Astrocyte of the spinal cord (primary cell): ENCODE measurements at places on chromosomes 2 and 18.
A peak's percentile ranks its signal among the peaks of the same experiment; 100 is the strongest.

- peak; percentile 49 for DNase-seq
These were observed 56.7 kb upstream of the EPB41L3 start for GRCh38 chr18:5600378-5601071.

- DNase-seq = no peak
These were observed 25.4 kb upstream of the RHOB start for GRCh38 chr2:20421336-20421987.

GRCh38 chr2:174492963-174493431 is 6.2 kb upstream of the GPR155 start:
- no peak for DNase-seq

- no peak for DNase-seq
These were observed 37.9 kb downstream of the MTERF4 start for GRCh38 chr2:241064008-241064801.

DNA sequence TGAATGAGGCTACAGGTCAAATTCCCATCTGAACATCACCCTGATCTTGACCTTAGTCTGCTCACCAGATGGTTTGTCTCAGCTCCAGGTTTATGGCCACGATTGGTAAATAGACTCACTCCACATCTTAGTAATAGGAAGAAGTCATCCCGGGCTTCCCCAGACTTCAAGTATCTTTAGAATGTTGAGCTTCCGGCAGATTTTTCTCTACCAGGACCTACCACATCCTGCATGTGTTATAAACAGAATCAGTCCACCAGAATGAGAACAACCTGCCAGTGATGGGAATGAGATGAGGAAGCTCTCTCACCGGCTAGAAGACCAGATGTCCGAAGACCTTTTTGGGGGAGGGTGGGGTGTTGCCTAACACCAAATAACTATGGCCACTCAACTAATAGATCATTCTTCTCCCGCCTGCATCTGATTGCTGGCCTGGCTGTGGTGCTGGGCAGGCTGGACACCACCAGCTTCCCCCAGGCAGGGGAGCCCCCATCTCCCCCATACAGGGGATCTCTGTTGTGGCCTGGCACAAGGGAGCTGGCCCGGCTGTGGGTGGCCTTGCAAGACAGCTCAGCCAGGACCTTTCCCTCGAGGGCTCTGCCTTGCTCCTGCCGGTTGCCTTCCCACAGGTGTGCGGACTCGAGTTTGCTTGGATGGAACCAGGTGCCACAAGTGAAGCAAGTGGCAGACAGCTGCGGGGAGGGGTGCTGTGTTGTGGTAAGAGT is 88.5 kb downstream of the SH3RF3 start:
- peak; percentile 73 for DNase-seq

GRCh38 chr2:171089489-171089888 is 71.2 kb downstream of the TLK1 start:
- no peak for DNase-seq

DNA sequence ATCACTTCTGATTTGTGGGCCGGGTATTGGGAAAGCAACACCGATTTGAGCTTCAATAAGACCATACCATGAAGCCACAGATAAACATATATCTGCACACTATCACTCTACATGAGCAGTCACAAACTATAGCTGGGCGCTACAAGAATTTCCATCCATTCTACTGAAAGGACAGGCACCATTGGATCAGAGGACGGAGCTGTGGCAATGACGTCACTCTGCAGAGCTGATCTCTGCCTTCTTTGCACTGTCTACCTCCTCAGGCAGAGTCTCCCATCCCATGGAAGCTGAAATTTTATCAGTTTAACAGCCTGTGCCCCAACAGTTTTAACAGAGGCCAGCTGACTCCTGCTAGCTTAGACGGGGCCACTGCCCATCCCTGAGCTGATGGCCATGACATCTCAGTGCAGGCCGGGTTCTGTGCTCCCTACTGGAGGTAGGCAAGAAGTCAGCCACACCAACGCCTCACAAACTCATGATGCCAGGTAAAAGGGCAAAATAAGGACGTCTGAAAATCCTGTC is 389.6 kb upstream of the SALL3 start:
- DNase-seq = no peak

DNA sequence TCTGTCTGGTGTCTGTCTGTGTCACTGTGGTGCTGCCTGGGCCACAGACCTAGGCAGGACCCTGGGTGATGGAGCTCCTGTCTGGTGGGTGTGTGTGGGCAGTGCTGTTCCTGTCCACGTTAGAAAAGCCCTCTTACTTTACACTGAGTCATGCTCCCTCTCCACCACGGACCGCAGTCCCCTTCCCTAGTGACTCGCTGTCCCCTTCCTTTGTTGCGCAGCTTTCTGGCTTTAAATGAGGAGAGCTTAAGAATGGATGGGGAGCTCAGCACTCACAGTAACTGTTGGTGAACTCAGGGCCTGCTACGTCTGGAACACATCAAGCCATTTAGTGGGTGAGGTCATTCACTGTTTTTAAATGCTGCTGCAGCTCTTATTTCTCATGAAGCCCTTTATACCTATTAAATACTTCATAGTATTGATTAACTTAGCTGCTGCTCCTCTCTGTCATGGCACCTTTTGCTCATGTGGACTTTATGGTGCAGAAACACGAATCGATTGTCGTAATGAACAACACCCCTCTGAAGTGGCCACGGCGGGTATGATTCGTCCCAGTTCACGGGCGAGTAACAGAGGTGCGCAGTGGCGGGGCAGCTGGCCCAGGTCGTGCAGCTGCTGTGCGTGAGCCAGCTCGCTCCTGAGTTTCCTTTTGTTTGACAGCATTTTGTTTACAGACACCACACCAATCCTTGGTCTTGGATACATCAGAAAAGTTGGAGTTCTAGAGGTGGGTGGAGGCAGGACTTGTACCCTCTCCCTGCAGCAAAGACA is 100.4 kb downstream of the LDLRAD4 start:
- DNase-seq = no peak

GRCh38 chr2:20618886-20619521 is 31.9 kb downstream of the HS1BP3 start:
- DNase-seq = no peak

DNA sequence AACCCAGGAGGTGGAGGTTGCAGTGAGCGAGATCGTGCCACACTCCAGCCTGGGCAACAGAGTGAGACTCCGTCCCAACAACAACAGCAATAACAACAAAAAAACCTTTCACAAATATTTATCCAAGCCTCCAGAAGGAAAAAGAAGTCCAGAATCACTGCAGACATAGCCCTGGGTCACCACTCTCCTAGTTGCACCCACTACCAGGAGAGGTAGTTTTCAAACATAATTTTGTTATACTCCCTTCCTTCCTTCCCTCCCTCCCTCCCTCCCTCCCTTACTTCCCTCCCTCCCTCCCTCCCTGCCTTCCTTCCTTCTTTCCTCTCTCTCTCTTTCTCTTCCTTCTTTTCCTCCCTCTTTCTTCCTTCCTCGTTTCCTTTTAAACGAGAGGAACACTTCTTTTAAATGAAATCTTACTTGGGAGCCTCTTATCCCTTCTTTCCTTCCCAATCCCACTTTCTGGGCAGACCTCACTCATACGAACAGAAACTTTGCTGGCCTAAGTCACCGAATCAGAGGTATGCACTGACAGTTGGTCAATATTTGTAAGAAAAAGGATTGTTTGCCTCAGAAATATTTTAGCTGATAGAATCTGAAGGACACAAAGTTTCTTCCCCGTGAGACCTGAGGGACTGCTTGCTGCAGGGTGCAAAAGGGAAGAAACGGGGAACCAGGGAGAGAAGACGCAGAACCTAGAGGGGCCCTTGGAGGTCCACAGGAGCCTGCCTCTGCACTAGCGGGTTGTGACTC is 88.1 kb upstream of the AGAP1 start:
- DNase-seq = no peak

GRCh38 chr2:76039505-76039904 is 328.8 kb upstream of the GCFC2 start:
- DNase-seq = no peak

GRCh38 chr18:681985-682384 is 24.5 kb downstream of the TYMS start:
- no peak for DNase-seq

GRCh38 chr2:15048000-15048399 is 415.5 kb downstream of the LRATD1 start:
- DNase-seq = no peak

- no peak for DNase-seq
These were observed 13.7 kb downstream of the LMAN2L start for GRCh38 chr2:96726131-96726530.

GRCh38 chr2:196286821-196287220 is 115.4 kb upstream of the STK17B start:
- DNase-seq = no peak

DNA sequence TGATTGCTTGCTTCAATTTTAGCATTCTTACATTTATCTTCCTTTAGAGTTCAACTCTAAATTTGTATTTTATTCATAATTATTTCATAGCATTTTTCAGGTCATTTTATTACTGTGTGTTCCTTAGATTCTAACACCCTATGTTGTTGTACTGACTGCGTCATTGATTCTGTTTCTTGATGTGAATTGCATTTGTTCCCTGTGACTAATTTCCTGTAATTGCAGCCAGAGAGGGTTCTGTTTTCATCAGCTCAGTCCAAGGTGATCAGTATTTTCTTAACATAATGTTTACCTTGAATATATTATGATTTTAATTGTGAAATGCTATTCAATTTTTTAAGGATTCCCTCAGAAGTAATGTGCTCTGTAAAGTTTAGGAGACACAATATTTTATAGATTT is 970.2 kb upstream of the PIK3C3 start:
- DNase-seq = peak; percentile 40

DNA sequence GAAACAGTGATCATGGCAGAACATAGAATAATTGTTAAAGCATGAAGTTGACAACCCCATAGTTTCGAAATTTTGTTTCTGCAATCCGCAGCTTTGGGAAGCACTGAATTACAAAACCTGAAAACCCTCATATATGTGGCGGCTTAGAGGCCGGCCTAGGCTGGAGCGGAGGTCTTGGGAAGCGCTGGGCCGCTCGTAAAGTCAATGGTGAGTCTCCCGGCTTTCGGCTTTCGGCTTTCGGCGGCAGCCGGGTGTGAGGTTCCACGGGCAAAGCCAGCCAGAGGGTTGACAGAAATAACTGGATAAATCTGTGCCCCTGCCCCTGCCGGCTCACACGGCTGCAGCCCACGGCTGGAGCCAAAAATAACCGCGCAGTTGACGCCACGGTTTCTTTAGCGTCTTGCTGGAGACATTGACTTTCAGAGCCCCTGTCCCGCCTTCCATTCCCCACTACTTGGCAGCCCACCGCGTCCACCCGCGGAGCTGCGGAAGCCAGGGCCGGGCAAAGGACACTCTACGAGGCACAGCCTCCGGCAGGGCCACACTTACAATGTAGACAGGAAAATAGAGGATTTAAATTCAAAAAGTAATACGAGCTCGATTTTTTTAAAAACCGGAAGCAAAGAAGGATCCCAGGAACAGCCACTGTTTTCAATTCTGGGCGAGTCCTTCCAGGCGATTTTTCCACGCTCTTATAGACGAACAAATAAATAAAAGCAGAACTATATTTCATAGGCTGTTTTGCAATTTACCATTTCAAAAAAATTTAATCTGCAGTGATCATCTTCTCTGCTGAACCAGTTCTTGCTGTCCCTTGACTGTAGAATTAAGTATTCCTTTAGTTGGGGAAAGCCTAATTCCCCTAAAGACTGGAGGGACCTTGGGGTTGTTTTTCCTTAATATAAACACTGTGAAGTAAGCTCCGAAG is 28.3 kb upstream of the ATP6V1B1 start:
- DNase-seq = no peak

- no peak for DNase-seq
These were observed 4.4 kb downstream of the HDLBP start for GRCh38 chr2:241310917-241311566.

DNA sequence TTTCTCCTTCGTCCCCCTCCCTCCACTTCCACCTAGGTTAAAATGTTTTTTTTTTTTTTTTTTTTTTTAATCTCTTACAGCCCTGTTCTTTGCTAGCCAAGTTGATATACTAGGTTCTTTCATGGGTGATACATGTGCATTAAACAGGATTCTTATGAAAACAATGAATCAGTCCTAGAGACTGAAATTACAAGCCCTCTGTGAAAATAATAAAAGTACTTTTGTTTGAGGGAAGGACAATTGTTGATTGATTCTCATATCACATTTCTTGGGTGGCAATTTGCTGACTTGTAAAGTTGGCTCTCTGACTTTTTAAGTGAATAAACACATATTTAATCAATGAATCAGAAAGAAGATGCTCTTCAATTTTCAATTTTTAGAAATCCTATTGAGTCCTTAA is 639.9 kb downstream of the LRP1B start:
- DNase-seq = peak; percentile 12

DNA sequence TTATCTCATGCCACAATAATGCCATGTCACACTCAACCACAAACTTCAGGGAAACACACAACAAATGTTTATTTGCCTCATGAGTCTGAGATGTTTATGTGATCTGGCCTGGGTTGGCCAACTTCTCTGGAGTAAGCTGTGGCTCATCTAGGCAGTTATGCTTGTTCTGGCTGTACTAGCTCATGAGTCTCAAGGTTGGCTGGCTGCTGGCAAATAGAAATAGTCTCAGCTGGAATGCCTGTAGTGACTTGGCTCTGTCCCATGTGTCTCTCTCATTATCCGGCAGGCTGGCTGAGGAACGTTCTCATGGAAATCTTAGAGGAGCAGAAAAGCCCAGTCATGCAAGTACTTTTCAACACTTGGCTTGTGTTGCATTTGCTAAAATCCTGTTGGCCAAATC is 234.9 kb upstream of the CDH2 start:
- DNase-seq = peak; percentile 78

DNA sequence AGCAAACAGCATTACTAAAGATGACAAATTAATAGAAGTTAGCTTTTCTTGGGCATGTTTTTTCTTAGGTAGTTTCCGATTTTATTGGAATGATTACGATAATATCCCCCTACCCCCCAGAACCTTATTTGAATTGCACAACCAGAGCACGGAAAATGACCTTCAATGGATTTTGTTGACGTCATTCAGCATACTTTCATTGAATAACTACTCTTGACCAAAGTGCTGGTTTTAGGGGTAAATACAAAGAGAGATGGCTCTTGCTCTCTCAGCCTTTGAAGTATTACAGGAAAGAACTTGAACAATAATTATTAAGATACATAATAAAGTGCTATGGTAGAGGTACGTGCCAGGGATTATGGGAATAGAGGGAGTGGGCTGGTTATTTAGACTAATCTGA is 36.0 kb downstream of the VAPA start:
- DNase-seq = no peak

DNA sequence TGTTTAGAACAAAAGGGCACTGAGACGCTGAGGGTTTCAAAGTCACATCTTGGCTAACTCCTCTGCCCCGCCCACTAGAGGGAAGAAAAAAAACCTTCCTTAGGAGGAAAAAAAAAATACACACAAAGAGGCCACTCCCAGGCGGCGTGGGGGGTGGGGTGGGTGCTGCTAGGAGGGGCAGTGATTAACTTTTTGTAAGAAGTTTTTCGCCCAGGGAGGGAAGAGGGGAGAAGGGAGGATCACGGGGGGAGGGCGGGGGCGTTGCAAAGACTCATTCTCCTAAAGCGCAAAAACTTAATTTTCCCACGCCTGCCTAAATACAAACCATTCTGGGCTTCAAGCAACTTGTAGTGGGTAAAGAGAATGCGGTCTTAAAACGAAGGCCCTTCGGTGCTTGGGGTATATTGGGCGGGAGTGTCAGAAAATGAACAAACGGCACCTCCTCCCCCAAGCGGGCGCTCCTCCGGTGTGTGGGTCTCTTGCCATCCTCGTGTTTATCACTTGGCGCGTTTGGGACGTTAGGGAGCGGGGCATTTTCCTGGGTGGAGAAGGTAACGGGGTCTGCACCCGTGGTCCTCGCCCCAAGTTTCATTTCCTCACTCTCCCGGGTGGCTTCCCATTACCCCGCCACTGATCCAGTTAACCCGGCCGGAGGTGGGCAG is 1.7 kb downstream of the CXCR4 start:
- no peak for DNase-seq
